Colonic mucosa (tissue), 4 donors: ENCODE measurements at places on chromosomes 2 and 18. TPM values are rescaled to one million over a fixed set of nuclear protein-coding genes. Genes with fewer than 3 reads are reported as not detected.
A peak's percentile ranks its signal among the peaks of the same experiment; 100 is the strongest.

DNA sequence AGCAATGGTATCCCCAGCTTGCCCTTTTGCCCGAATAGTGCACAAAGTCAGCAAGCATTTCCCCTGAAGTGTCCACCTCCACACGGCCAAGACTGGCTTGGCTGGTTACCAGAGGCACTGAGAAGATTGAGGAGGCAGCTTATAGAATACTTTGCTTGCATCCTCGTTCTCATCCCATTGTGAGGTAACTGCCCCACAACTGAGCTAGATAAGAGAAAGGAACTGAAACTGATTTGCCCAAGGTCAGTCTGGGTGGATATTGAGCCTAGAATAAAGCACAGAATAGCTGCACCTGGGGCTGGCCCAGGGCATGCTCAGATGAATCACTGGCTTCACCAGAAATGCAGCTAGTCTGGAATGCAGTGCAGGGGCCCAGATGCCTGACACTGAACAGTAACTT, 32.7 kb upstream of the MAP4K3 start:
- H3K4me3 ChIP-seq = no peak overlapping the region
- no peaks in the 10 kb centered on the region for H3K27me3 ChIP-seq
- H3K4me1 ChIP-seq = peaks cover 11% of the 10 kb centered on the region
- no peaks in the 10 kb centered on the region for H3K36me3 ChIP-seq
- DNase-seq = peak; percentile 37
- peak overlapping the region; percentile 3 for H3K27ac ChIP-seq

RNU2-63P gene
- 5.7 TPM for total RNA-seq

- H3K27me3 ChIP-seq = no peaks in the 10 kb centered on the region
- DNase-seq = no peak
- H3K4me3 ChIP-seq = no peak overlapping the region
- no peaks in the 10 kb centered on the region for H3K4me1 ChIP-seq
Measured at GRCh38 chr18:60446821-60447220, 74.2 kb upstream of the MC4R start.

DCDC2C gene
- total RNA-seq = not detected

EFR3B gene
- 1.8 TPM for total RNA-seq

DNA sequence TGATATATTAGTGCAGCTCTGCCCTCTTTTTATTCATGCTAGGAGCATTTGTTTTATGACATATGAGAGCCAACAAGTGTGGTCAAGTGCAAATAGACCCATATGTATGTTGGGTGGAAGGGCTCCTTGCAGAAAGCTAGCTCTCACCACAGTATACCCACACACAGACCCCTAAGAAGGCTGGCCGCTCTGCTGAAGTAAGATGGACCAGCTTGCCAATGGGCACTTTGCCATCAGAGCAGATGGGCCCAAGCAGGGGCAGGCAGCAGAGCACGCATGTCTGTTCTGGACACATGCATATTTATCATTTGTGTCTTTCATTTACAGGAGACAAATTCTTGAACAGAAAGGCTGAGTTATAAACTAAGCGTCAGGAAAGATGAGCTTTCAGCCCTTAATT, 187.5 kb upstream of the DTNA start:
- no peak for DNase-seq
- H3K27ac ChIP-seq = no peak overlapping the region
- H3K36me3 ChIP-seq = no peaks in the 10 kb centered on the region
- H3K4me1 ChIP-seq = no peaks in the 10 kb centered on the region

DRC1 gene
- total RNA-seq = not detected
